Neural crest cell (in vitro differentiated cells): ENCODE measurements at places on chromosomes 2 and 18. TPM values are rescaled to one million over a fixed set of nuclear protein-coding genes. Genes with fewer than 3 reads are reported as not detected.

DNA sequence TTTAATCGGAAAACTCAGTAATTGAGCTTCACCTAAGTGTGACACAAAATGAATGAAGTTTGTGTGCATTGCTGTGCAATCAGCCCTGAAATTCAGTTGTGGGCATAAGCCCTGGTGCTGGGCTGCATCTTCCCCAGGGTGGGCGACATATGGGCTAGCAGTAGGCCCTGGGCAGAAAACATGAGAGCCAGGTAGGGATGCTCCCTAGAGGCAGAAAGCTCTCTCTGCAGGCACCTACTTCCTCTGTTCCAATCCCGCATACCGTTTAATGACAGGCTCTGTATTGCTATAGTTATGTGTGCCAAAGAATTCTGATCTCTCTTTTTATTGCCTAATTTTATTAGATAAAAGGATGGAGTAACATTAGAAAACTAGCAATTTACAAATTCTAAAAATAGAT lies 456.7 kb downstream of the NRXN1 start:
- no peak for DNase-seq

- DNase-seq: no peak
Measured at GRCh38 chr2:222865301-222865700, 4.5 kb downstream of the ACSL3 start.

Gene ICOS
- total RNA-seq: not detected in 2 replicates

- DNase-seq: no peak
Measured at GRCh38 chr2:147663153-147663961, 181.5 kb upstream of the ACVR2A start.

DNA sequence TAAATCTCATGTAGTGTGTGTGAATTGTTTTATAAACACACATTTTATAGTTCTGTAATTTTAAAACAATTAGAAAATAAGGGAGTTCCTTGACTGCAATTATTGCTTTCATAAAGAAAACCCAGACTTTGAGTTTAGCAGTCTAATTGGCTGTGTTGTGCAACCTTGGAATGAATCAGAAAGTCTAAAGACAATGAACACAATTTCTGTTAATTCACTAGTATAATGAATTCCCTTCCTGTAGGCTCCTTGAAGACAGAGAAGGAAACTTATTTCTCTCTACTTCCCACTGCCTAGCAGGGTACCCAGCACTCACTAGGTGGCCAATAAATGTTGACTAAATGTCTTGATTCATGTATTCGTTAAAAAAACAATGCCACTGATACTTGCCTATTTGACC lies 79.9 kb downstream of the ANTXR1 start:
- no peak for DNase-seq

Gene RSAD2
- total RNA-seq: 1.0 and 1.1 TPM in 2 replicates

GRCh38 chr18:74139411-74139810 lies 8.2 kb downstream of the FBXO15 start:
- no peak for DNase-seq

DNA sequence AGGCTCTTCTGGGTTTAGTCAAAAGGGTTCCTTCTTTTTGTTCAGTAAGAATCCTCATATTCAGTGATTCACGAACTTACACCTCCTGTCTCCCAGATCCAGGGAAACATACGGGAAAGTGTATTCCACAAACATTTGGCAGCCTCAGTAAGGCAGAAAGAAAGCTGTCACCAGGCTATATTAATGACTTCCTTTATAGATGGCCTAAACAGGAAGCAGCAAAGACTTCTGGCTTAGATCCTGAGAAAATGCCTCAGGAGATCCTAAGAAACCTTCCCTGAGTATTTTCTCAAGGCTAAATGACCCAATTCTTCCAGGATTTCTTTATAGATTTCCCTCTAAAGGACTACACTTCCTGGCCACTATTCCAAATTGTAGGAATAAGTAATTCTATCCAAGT lies 1995.5 kb upstream of the CELF4 start:
- no peak for DNase-seq

DNA sequence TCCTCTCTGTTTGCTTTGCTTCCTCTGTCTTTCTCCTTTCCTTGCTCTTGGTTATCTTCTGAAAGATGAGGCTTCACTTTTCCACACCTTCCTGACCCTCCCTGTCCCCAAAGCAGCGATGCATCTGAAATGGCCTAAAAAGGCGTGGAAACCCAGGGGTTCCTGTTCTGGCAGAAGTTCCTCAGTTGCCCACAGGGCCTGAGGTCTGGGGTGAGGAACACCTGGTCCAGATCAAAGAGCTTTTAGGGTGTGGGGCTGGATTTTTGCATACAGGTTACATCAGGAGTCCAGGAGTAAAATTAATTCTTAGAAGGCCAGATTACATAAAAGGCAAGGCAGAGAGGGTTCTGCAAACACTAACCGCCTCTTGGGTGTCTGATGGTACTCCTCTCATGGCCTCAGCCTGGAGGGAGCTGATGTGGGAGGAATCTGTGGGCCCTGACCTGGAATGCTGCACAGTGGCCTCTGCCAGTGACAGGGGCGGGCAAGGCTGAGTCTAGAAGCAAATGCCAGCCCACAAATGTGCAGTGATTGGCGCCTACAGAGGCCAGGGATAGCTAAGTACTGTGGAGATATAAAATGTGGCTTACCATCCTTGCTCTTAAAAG lies 41.8 kb downstream of the INPP4A start:
- DNase-seq: no peak

DNA sequence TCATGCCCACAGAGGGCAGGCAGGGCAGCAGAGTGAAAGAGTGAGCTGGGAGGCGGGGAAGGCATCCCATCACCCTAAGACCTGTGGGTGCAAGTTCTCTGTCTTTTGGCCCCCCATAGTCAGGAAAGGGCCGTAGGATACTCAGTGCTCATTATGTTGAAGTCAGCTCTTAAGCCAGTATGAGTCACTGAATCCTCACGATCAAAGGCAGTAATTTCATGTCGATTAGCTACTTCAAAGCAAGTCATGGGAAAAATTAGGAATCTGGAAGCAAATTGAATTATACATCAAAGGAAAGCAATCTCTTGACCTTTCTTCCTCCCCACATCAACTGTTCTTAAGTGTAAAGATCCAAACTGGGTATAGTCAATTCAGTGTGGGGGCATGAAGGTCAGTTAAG lies 178.9 kb downstream of the FHOD3 start:
- no peak for DNase-seq

Gene NGEF
- total RNA-seq: 0.96 and 1.5 TPM in 2 replicates

GRCh38 chr18:9619545-9619944 lies 5.2 kb upstream of the PPP4R1 start:
- no peak for DNase-seq

GRCh38 chr18:42414756-42415454 lies 459.9 kb downstream of the PIK3C3 start:
- DNase-seq: no peak

GRCh38 chr2:189854940-189855339 lies 70.7 kb downstream of the PMS1 start:
- no peak for DNase-seq

- DNase-seq: no peak
Measured at GRCh38 chr18:22108674-22109073, 60.7 kb upstream of the GATA6 start.

GRCh38 chr2:156625360-156626170 lies 189.4 kb downstream of the GPD2 start:
- DNase-seq: no peak

- no peak for DNase-seq
Measured at GRCh38 chr2:99445065-99445464, 44.8 kb downstream of the REV1 start.

Gene CCDC150
- total RNA-seq: 29.0 and 31.8 TPM in 2 replicates

Gene IL1RL1
- total RNA-seq: not detected in 2 replicates
